Activated naive CD4-positive, alpha-beta T cell treated with anti-CD3 and anti-CD28 coated beads, Interleukin-2, amount 10 ng/mL, durations not matched to agents 5 hours and 36 hours (primary cell): ENCODE measurements at places on chromosomes 2 and 18. TPM values are rescaled to one million over a fixed set of nuclear protein-coding genes. Genes with fewer than 3 reads are reported as not detected.

TCF4 gene
- 1.3 TPM for total RNA-seq

TGOLN2 gene
- 124 TPM for total RNA-seq

RAPGEF4 gene
- total RNA-seq, result 0.38 TPM

ASB18 gene
- not detected for total RNA-seq

PMS1 gene
- total RNA-seq, result 25.5 TPM
